Parietal lobe (tissue), 2 donors: ENCODE measurements at places on chromosomes 1 and 21. TPM values are rescaled to one million over a fixed set of nuclear protein-coding genes. Genes with fewer than 3 reads are reported as not detected.

Gene PTCH2
- total RNA-seq = 2.5 TPM

Gene RXFP4
- not detected for total RNA-seq

Gene TMEM200B
- 0.63 TPM for total RNA-seq

Gene GLMN
- 32.6 TPM for total RNA-seq

Gene CR1
- total RNA-seq = 0.31 TPM
